ENCODE measurements at places on chromosomes 12 and 14.

GRCh38 chr14:74656964-74657363 is 44.9 kb upstream of the LTBP2 start:
- DNase-seq: no peak

- DNase-seq: no peak
Observed at GRCh38 chr14:54730156-54730961, 163.4 kb downstream of the SAMD4A start.

DNA sequence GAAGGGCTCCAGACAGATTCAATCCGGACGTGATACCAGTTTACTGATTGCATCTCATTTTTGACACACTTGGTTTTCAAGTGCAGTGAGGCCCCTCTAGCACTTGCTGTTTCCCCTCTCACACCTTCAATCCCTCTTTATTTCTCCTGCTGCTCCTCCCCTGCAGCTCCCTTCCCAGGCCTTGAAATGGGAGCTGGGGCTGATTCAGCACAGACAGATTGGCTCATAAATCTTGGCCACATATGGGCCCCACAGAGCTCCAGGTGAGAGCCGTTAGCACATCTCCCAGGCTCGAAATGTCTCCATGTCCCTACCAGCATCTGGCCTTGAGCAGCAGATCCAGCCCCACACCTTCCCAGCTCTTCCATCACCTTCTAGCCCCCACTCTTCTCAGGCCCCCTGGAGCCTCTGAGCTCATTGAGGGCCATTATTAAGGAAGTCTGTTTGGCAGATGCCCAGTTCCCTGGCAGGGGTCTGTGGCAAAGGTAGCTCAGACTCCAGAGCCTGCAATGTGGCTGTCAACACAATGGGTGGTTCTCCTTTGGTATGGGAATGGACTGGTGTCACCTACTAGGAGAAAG is 220.3 kb upstream of the FKBP4 start:
- DNase-seq: no peak

GRCh38 chr14:91843437-91843836 is 23.9 kb downstream of the TC2N start:
- no peak for DNase-seq

- no peak for DNase-seq
Observed at GRCh38 chr12:113236539-113237399, 15.5 kb downstream of the TPCN1 start.

GRCh38 chr12:80183939-80184338 is 84.6 kb downstream of the OTOGL start:
- DNase-seq: no peak

GRCh38 chr14:86570371-86570770 is 1040.4 kb downstream of the FLRT2 start:
- DNase-seq: no peak

DNA sequence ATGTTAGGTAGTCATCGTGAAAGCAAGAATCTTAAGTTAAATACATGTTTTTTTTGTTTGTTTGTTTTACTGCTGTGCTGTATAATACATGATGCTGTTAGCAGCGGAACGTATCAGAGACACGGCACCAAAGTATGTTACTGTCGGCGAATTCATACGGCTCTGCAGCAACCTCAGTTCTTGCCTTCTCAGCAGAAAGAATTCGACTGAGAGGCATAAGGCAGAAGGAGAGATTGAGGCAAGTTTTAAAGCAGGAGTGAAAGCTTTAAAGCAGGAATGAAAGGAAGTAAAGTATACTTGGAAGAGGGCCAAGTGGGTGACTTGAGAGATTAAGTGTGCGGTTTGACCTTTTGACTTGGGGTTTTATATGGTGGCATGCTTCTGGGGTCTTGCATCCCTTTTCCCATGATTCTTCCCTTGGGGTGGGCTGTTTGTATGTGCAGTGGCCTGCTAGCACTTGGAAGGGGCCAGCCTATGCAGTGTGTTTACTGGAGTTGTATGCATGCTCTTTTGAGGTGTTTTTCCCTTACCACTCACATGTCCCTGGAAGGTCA is 23.7 kb downstream of the LEMD3 start:
- DNase-seq: no peak

- no peak for DNase-seq
Observed at GRCh38 chr12:96810477-96810876, 96.6 kb upstream of the NEDD1 start.

- DNase-seq: no peak
Observed at GRCh38 chr12:124963211-124963610, 25.7 kb downstream of the DHX37 start.

DNA sequence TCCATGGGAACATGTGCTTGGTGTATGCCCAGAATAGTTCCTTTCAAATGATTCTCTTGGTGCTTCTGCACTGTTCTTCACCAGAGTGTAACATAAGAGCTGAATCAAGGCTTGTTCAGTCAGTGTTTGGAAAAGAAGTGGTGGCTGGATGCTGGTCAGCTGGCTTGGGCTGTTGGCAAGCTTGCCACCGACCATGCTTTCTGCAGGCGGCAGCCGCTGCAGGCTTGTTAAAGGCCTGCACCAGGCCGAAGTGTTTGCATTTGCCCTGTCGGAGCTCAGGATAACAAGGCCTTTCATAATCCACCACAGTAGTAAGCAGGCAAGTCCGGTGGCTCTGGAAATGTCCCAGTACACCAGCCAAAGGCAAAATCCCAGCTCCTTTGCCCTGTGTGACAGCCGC is 26.9 kb downstream of the DAAM1 start:
- no peak for DNase-seq

DNA sequence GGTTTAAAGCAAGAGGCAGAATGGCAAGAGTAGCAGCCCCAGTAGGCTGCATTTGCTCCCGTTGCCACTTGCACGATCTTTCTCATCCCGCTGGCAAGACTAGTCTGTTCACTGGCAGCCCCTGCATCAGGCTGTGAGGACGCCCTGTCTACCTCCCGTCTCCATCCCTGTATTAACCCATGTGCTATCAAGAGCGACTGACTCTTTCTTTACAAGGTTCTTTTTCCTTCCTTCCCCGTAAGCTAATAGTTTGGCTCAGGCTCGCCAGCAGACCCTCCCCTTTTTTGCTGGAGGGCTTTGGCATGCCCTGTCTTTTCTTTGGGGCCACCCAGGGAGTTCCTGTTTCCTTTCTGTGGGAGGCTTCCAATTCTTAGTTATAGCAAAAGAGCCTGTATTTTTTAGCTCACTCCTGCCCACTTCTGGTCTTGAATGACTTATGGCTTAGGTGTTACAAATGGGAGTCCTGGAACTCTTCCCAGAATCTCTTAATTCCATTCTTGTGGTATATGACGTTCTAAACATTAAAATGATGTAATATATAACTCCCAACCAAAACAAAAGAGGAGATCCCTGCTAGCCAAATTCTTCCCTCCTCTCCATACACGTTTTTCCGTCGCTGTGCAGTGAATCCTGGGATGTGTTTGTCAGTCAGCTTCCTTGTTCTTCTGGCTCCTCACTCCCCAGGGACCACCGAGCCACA is 149.0 kb downstream of the PRKCH start:
- no peak for DNase-seq

DNA sequence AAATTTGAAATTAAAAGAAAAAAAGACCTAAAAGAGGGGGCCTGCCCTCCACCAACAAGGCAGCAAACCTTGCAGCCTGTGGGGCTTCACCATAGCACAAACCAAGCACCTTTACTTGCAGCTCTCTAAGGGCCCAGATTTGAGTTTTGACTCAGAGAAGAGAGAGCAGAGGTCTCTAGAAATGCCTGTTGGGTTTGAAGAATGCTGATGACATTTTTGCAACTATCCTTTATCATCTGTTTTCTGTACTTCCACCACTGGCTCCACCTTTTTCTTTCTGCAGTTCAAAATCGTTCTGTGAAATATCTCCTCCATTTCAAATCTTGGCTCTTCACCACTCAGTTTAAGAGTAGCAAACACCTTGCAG is 83.8 kb upstream of the HMGA2 start:
- DNase-seq: no peak

DNA sequence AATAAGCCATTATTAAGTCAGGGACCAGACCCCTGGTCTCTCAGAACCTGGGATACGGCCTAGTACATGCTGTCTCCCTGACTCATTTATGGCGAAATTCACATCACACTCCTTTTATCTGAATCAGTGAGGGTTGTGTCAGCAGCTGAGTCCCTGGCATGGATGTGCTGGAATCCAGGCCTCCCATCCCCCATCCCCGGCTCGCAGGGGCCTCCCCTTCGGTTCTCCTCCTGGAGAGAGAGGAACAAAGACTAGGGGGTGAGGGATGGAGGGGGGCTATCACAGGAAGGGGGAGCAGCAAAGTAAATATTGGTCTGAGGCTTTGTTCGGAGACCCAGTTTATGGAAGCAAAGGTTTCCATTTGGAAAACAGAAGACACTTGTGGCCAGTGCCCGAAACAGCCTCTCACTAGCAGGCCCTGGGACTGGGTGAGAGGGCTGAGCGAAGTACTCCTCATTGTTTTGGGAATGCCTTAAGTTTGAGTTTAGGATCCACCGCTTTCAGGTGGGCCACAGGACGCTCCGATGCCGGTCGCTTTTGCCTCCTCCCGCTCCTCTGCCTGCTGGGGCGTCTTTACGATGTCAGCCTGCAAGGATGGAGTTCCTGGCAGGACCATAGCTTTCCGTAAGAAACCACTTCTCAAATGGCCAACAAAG is 145.0 kb downstream of the PRKCH start:
- no peak for DNase-seq

DNA sequence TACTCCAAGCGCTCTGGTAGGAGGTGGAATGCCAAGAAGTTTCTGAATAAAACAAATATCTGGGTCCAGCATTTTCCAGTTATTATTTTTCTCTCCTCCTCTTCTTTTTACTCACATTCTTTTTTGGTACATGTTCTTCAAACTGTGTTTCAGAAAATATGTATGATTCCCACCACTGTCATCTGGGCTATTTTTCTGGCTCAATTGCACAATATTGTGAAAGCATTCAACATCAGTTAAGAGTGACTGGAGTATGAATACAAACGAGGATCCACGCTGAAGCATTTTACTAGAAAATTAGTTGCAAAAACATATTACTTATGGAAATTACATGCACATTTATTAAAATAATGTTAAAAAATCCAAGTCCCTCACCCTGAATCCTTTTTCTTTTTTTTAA is 61.5 kb downstream of the KCNMB4 start:
- no peak for DNase-seq
